8988T (cell line): ENCODE measurements at places on chromosomes 1 and 21.

- DNase-seq = no peak
Measured at GRCh38 chr1:246232126-246232525, 275.0 kb downstream of the SMYD3 start.

GRCh38 chr1:203638950-203639349 lies 12.3 kb downstream of the ATP2B4 start:
- no peak for DNase-seq

DNA sequence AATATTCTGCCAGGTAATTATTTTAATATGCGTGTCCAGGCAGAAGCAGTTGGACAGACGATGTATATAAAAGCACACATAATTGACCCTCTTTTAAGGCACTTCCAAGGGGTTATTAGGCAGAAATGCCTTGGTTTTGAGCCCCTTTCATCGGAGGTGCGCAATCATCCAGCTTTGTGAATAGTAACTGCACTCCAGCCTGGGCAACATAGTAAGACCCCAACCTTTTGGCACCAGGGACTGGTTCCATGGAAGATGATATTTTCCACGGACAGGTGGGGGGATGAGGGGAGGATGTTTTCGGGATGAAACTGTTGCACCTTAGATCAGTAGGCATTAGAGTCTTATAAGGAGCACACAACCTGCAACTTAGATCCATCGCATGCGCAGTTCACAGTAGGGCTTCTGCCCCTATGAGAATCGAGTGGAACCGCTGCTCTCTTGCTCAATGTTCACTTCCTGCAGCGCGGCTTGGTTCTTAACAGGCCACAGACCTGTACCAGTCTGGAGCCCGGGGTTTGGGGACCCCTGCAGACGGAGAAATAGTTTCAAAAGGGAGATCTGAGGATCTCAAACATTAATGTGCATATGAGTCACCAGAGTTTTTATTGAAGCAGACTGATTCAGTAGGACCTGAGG lies 1.8 kb upstream of the MCOLN2 start:
- DNase-seq = no peak

DNA sequence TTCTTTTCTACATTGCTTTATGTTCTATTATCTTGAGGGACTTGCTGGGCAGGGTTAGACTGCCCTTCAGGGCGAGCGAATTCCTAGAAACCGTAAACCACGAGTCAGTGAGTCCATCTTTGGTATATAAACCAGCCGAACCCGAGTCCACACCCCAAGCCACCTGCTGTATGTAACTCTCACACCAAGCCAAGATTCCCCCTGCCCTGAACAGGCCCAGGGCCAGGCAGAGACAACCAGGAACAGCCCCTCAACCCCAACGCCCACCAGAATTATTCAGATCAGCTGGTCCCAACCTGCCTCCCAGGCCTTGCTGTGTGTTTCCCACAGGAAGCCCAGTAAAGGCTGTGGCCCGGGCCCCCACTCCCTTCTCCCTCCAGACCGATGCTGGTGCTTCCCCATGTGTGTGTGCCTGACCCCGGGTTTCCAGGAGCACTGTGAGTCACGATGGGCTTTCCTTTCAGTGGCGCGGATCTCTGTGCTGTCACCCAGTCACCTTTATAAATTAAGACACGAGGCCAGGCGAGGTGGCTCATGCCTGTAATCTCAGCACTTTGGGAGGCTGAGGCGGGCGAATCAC lies 17.1 kb downstream of the KIF17 start:
- DNase-seq = no peak

DNA sequence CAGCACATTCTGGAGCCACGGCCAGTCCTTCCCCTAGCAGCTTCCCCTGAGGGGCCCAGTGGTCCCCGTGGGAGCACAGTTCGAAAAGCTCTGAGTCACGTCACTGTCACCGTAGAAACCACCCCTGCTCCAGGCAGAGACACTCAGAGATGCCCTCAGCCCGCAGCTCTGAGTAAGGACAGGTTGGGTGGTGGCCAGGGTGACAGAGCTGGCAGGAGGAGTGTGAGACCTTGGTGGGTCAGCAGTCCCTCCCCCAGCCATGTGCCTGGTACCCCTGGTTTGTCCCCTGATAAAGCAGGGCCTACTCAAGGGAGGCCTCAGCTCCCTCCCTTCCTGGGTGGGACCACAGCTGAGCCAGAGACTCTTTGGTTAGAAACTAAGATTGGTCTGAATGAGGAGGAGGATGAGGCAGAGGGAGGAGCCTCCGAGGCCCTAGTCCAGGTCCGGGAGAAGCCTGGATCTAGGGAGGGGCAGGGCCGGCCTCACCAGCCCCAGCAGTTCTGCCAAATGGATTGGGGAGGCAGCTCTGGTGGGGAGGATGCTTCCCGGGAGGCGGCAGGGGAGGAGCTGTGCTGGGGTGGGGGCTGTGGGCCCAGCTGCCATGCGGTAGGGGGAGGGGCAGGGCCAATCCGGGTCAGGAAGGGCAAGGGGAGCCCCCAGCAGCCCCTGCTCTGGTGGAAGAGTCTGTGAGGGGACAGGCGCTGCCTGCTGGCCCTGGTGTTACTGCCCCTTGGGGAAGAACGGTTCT lies 55.2 kb downstream of the SLC9A1 start:
- DNase-seq = no peak

DNA sequence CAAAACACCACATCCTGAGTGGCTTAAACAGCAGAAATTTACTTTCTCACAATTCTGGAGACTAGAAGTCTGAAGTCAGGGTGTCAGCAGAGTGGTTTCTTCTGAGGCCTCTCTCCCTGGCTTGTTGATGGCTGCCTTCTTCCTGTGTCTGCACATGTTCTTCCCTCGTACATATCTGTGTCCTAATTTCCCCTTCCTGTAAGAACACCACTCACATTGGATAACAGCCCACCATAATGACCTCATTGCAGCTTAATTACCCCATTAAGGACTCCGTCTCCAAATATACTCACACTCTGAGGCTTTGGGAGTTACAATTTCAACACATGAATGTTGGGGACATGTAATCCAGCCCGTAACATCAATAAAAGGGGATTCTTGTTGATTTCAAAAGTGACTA lies 23.4 kb downstream of the C8A start:
- no peak for DNase-seq

- no peak for DNase-seq
Measured at GRCh38 chr1:6180707-6181311, 688 bp upstream of the CHD5 start.

DNA sequence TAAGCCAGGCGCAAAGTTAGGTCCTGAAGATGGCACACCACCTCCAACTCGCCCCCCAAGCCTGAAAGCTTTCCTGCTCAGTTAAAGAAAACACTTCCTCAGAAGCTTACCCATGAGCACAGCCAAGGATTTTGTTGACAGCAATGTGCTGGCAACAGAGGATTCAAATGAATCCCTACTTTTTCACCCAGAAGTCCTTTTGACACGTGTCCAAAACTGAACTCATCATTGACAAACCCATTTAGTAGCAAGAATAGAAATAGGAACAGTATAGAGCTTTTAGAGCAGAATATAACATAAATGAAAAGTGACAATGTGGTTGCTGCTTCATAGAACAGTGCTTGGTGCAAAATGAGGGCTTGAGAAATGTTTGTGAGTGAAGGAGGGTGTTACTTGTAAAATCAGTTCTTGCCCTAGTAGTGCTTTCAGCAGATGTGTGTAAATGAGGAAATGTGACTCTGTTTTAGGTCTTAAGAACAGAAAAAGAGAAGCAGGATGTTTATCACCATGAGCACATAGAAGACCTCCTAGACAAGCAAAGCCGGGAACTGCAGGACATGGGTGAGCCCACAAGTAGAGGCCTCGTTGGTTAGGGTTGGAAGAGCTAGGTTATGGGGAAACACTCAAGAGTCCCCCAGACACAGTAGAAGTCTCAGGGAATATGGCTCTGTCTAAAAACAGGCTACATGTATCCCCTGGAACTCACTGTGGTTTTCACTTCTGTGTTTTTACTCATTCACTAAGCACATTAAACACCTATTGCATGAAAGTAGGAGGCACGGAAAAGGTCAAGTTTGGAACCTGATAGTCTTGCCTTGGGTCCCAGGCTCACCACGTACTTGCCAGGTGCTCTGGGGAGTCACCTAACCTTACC lies 48.6 kb upstream of the TMEM125 start:
- no peak for DNase-seq

- no peak for DNase-seq
Measured at GRCh38 chr1:73910466-73910865, 287.5 kb downstream of the LRRIQ3 start.

DNA sequence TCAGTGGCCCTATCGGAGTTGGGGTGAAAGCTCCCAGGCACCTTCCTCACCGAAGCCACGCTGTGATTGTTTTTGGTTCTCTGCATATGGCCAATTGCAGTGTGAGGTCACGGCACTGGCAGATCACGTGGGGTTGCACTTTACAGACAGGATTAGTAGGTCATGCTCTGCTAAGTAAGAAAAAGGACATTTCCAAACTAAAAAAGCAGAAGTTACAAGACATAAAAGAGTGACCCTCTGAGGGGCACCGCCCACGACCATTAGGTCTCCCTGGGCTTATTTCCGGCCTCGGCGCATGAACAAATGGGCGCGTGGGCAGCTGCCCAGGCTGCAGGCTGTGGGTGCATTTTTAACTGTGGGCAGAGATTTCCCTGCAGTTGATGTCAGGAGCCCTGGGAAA lies 2.0 kb downstream of the CAPN9 start:
- no peak for DNase-seq

DNA sequence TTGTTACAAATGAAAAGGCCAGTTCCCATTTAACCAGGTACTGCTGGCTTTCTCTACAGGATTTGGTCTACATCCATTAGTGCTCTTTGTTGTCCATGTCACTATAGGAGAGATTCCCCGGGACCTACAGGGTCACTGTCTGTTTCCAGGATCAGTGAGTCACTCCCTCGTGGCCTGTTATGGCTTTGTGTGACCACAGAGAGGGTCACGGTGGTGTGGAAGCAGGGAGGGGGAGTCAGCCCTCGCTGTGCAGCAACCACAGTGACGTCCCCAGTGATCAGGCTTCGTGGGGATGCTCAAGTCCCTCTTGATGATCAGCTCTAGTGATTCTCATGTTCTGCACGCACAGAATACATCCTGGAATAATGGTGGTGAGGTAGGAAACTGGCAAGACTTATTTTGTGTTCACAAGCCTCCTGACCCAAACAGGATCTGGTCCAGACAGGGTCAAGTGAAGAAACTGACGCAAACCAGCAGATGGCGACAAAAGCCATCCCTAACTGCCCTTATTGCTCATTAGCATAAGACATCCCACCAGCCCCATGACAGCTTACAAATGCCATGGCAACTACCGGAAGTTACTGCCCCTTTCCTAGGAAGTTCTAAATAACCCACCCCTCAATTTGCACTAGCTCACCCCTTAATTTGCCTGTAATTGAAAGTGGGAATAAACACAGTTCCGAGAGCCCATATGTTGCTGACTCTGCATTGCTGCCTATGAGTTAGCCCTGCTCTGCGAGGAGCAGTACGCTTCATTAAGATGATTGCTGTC lies 98.5 kb downstream of the DISC1 start:
- no peak for DNase-seq

GRCh38 chr1:100440075-100440809 lies 87.9 kb downstream of the CDC14A start:
- no peak for DNase-seq

DNA sequence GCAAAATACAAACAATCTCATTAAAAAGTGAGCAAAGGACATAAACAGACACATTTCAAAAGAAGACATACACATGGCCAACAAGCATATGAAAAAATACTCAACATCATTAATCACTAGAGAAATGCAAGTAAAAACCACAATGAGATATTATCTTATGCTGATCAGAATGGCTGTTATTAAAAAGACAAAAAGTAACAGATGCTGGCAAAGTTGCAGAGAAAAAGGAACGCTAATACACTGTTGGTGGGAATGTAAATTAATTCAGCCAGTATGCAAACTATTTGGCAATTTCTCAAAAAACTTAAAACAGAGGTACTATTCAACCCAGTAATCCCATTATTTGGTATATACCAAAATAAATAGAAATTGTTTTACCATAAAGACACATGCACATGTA lies 32.2 kb upstream of the TNFSF18 start:
- no peak for DNase-seq

GRCh38 chr1:151267760-151268159 lies 13.2 kb downstream of the PSMD4 start:
- no peak for DNase-seq

DNA sequence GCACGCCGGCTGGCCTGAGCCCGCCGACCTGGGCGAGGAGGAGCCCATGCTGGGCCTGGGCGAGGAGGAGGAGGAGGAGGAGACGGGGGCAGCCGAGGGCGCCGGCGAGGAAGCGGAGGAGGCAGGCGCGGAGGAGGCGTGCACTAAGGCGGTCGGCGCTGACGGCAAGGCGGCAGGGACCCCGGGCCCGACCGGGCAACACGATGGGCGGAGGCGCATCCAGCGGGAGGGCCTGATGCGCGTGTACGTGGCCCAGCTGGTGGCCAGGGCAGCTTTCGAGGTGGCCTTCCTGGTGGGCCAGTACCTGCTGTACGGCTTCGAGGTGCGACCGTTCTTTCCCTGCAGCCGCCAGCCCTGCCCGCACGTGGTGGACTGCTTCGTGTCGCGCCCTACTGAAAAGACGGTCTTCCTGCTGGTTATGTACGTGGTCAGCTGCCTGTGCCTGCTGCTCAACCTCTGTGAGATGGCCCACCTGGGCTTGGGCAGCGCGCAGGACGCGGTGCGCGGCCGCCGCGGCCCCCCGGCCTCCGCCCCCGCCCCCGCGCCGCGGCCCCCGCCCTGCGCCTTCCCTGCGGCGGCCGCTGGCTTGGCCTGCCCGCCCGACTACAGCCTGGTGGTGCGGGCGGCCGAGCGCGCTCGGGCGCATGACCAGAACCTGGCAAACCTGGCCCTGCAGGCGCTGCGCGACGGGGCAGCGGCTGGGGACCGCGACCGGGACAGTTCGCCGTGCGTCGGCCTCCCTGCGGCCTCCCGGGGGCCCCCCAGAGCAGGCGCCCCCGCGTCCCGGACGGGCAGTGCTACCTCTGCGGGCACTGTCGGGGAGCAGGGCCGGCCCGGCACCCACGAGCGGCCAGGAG lies 7.2 kb upstream of the IBA57 start:
- no peak for DNase-seq

DNA sequence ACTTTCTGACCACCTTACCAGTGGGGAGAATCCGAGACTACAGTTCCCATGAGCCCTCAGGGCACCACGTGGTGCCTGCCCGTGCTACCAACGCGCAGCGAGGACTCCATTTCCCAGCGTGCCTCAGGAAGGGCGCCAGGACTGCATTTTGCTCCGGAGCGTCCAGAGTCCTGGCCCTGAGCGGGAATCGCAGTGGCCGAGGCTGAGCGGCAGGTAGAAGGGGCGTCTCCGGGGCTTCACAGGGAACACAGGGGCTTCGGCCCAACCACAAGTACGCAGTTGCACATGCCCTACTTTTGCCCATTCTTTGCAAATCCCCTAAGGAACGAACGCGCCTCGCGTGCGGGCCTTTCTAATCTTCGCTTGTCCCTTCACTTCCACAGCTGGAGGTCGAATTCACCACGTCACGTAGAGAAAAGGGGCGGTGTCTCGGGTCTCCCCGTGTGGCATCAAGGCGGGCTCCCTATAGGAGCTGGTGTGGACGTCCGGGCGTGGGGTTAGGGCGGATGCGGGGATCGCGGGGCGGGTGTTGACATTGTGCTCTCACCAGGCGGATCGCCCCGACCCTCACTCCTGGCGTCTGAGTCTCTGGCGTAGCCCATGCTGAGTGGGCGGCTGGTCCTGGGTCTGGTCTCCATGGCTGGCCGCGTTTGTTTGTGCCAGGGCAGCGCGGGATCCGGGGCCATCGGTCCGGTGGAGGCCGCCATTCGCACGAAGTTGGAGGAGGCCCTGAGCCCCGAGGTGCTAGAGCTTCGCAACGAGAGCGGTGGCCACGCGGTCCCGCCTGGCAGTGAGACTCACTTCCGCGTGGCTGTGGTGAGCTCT lies at the start of gene BOLA1:
BOLA1 (plus strand) TSS at position 109 of the 825 bp plus-strand sequence; CDS start at position 601, 492 bp downstream.
- DNase-seq = peak; percentile 93

GRCh38 chr1:244113532-244114320 lies 62.6 kb downstream of the ZBTB18 start:
- no peak for DNase-seq

- no peak for DNase-seq
Measured at GRCh38 chr1:175543447-175543846, 199.9 kb downstream of the TNR start.
